ENCODE measurements at places on chromosomes 4 and X.

DNA sequence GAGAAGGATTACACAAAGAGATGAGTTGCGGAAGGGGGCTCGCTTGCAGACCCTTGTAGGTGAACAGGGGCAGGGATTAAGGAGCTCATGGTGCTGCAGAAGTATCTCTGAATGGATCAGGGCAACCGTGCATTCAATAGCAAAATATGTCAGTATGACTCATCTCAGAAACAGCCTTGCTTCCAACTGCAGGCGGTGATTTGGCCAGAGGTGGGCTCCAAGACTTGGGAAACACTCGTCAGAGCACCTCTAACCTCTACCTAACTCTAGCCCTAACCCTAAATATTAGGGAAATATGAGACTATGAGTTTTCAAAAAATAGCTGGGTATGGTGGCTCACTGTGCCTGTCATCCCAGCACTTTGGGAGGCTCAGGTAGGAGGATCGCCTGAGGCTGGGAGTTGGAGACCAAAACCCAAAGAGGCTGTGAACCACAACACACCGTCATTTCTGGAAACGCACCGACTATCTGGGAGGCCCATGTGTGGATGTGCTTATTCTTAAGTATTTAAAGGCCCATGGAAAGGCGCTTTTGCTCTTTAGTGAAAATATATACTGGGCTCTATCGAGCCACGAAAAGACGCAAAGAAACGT, 102.6 kb downstream of the DHRSX start:
- DNase-seq, result no peak

DNA sequence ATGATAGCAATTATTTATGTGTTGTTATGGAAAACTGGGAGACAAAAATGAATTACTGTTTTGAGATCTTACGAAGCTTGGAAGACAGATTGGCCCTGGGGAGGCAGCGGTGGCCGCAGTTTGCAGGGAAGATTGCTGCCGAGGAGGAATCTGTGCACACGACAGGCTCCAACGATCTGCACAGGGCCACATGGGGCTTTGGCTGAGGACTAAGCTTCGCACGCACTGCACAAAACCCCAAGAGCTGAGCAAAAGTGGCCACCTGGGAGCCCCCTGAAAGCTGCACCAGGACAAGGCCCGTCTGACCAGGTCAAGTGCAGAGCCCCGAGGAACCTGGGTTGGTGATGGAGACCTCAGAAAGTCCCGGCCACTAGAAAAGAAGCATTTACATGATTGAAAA, 5.2 kb upstream of the PDE6B start:
- no peak for DNase-seq

GRCh38 chrX:150361070-150361776, 1.9 kb upstream of the MAMLD1 start:
- DNase-seq, result no peak

GRCh38 chr4:185778307-185778706, 33.7 kb downstream of the SORBS2 start:
- DNase-seq, result no peak

- DNase-seq, result no peak
Measured at GRCh38 chr4:150235808-150236271, 157.6 kb downstream of the DCLK2 start.

GRCh38 chr4:145879598-145879997, 59.0 kb downstream of the ZNF827 start:
- no peak for DNase-seq

GRCh38 chrX:55754861-55755294, 37.3 kb downstream of the RRAGB start:
- DNase-seq, result no peak

GRCh38 chr4:112968451-112969159, 80.8 kb upstream of the ANK2 start:
- DNase-seq, result no peak

DNA sequence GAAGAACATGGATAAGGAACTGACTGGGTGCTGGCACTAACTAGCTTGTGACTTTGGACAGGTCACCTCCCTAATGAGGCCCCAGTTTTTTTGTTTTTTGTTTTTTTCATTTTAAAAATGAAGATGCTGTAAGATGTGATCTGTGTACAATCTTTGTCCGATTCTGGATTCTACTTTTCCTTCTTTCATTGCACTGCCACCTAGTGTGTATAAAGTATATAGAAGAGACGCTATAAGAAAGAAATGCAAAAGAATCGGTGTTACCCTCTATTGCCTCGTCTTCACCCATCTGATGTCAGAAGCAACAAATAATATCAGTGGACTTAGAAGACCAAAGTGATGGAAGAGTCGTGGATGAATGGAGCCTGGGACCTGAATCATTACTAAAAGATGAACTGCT, 58.6 kb upstream of the P2RY10 start:
- no peak for DNase-seq
